C1 segment of cervical spinal cord (tissue), 14 donors: ENCODE measurements at places on chromosomes 6 and 20.
A peak's percentile ranks its signal among the peaks of the same experiment; 100 is the strongest.

DNA sequence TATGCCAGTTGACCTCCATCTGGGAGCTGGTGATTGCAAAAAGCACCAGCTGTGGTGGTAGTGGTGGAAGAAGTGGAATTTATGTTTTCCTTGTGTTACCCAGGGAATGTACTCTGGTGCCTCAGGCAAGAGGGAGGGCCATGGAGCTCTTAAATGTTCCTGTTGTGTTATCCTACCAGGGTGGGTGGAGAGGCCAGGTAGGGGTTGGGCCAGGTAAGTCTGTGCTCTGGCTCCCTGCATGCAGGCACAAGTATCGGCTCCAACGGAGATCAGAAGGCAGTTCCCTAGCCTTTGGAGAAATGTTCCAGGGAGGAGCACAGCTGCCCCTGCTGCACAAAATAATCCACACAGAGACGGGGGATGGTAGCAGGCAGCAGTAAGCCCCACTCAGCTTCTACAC is 419.3 kb upstream of the EYS start:
- DNase-seq, result no peak

GRCh38 chr6:123022975-123023374 is 26.9 kb downstream of the CLVS2 start:
- DNase-seq, result no peak

- peak; percentile 56 for DNase-seq
Observed at GRCh38 chr6:31087494-31088089, 24.8 kb downstream of the C6orf15 start.

DNA sequence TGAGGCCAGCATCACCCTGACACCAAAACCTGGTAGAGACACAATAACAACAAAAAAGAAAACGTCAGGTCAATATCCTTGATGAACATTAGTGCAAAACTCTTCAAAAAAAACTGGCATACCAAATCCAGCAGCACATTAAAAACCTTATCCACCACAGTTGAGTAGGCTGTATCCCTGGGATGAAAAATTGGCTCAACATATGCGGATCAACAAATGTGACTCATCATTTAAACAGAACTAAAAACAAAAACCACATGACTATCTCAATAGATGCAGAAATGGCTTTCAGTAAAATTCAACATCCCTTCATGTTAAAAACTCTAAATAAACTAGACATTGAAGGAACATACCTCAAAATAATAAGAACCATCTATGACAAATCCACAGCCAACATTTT is 59.6 kb upstream of the PHIP start:
- DNase-seq, result no peak

DNA sequence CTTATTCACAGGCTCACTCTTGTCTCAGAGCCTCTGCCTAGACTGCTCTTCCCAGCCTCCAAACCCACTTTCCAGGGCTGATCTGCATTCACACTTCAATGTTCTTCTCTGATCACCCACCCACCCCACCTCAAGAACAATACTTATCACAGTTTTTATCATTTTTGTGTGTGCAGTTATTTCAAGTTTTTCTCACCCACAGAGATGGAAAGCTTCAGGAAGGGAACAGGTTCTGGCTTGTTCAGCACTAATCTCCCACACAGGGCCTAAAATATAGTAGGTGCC is 160.9 kb downstream of the MRPL14 start:
- DNase-seq, result no peak

- DNase-seq, result peak; percentile 36
Observed at GRCh38 chr6:109454496-109455436, 806 bp downstream of the MICAL1 start.

DNA sequence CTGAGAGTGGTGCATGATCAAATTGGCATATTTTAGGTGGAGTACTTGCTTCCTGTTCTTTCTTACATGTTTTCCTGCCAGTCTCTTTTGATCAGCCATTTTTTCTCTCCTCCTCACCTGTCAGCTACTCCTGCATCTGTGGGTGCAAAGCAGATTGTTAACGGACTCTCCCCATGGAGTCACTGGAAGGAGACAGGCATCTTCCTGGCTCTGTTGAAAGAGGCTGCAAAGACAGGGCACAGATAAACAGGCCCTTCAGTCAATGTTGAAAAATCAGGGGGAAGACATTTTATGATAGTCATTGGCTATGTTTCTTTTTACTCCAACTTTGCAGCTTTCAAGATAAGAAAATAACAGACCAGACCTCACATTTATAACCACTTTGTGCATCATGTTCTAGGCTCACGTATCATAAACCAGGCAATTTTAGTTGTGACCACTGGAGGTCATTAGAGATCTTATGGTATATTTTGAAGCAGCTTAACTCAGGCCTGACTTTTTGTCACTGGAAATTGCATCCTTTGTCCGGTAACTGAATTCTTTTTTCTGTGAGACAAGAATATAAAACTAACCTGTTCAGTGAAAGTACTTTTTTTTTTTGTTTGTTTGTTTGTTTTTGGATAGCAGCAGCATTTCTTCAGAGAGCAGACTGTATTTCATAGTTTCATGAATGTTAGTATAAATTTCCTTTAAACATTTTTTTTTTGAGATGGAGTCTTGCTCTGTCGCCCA is 20.1 kb downstream of the ECT2L start:
- no peak for DNase-seq

- DNase-seq, result no peak
Observed at GRCh38 chr6:16730738-16731477, 30.4 kb downstream of the ATXN1 start.

DNA sequence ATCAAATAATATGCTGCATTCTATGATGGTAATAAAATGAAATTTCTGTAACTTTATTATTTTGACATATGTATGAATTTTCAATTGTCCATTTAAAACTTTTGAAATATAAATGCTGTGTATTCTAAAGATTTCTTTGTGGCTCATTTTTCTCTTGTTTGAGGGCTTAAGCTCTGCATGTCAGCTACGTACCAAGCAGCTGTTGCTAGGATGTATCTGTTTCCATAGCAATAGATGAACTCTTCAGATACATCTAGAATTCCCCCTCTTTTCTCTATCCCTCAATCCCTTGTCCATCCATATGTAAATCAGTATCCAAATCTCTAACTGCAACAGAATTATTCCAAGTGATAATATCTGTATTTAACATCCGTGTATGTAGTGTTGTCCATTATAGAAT is 76.5 kb upstream of the OPRM1 start:
- DNase-seq, result no peak

DNA sequence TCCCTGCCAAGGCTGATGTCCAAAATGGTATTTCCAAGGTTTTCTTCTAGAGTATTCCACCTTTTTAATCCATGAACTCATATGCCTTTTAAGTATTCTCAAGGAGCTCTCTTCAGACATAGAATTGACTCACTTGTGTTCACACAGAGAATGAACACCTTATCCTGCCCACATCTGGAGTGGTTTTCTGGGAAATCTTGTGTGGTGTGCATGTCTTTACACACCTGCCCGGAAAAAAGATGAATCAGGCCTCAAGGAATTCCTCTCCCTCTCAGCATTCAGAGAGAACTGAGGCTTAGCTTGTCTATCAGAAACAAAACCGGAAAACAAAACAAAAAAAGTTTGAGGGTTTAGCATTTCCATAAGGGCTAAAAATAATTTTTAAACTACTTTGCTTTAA is 148.8 kb downstream of the TFAP2A start:
- DNase-seq, result no peak

DNA sequence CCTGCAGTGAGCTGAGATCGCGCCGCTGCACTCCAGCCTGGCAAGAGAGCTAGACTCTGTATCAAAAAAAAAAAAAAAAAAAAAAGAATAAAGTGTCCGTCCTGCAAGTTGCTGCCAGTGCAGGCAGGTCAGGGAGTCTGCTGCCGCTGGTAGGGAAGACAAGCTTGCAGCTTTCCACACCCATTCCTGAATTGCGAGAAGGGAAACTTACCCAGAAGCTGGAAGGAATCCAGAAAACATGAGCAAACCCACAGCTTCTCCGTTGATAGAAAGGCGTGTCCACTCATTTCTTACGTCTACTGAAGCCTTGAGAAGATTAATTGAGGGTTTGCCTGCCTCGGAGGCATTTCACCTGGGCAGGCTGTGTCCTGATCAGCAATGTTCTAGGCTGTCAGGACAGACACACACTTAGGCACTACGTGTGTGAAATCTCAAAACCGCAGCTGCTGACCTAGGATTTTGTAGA is 61.6 kb upstream of the DSP start:
- DNase-seq, result no peak

DNA sequence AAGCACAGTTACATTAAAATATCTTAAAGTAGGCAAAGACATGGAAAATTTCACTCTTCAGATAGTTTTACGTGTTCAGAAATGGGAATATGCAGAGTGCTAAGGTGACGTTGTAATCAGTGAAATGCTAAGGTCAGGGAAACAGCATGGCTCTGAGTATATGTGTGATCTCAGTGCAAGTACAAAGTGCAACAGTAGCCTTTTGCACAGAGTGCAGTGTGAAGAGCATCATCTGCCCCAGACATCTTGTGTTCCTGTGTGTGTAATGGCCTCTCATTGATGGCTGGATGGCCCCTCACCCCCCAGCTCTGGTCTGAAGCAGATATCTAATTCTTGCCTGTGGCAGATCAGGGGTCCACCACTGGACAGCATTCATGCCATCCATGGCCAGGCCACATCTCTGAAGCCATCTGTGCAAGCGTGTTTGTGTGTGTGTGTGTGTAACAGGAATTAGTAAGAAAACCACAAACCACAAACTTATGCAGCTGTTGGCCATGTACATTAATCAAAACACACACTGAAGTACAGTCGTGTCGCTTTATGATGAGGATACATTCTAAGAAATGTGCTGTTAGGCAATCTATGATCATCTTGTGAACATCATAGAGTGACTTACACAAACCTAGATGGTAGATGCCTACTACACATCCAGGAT is 165.1 kb downstream of the RALGAPA2 start:
- no peak for DNase-seq

DNA sequence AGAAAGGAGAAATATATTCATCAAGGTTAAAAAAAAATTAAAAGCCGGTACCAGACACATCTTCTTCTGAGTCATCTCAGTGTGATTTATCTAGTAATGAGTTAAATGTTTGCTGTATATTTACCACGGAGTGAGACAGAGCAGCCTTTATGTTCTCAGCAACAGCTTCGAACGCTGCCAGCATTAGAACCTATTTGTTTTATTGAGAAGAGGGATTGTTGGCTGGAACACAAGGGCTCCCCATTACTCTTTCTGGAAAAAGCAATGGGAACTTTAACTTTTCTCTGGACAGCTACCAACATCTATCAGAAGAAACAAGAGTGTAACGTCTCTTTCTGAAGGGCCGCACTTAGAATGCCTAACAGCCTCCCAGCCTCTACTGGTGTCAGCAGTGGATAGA is 105.3 kb upstream of the TAB2 start:
- no peak for DNase-seq

DNA sequence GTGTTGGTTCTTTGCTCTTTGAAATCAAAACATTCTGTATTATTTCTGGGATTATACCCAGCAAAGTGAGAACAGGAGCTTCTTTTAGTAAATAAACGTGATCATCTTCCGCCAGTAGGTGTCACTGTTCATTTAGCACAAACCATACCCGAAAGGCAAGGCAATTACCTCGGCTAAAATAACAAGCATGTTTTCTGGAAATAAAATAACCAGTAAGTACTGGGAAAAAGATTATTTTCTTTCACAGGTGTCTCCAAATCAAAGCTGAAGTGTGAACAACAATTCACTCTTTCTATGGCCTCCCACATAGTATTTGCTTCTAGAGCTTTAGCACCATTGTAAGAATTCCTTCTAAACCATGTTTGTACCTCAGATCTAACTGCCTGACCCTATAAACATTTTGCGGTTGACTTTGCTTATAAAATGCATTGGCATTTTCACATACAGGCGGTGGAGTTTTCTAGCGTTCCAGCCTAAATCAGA is 144.6 kb upstream of the AGPAT4 start:
- DNase-seq, result no peak

DNA sequence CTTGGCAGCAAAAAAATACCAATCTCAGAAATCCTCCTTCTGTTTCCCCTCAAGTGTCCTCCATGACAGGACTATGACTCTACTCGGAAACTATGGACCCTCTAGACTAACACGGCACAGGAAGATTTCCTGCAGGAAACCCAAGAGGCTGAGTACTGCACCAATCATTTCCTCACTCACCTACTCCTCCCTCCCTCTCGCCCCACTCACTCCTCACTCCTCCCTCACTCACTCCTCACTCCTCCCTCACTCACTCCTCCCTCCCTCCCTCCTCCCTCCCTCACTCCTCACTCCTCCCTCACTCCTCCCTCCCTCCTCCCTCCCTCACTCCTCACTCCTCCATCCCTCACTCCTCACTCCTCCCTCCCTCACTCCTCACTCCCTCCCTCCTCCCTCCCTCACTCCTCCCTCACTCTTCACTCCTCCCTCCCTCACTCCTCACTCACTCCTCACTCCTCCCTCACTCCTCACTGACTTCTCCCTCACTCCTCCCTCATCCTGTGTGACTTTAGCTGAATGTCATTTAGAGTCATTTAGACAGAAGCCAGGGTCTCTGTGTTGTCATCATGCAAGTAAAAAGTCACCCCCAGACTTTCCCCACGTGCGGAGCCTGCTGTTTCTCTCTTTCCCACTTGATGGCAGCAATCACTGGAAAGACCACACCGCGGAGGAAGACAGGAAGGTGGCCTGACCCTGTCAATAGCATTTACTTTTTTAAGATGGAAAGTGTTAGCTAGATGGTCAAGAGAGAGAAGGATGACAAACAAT is 226.8 kb upstream of the PDE10A start:
- DNase-seq, result no peak

GRCh38 chr20:58595167-58595566 is 55.9 kb upstream of the STX16 start:
- no peak for DNase-seq

DNA sequence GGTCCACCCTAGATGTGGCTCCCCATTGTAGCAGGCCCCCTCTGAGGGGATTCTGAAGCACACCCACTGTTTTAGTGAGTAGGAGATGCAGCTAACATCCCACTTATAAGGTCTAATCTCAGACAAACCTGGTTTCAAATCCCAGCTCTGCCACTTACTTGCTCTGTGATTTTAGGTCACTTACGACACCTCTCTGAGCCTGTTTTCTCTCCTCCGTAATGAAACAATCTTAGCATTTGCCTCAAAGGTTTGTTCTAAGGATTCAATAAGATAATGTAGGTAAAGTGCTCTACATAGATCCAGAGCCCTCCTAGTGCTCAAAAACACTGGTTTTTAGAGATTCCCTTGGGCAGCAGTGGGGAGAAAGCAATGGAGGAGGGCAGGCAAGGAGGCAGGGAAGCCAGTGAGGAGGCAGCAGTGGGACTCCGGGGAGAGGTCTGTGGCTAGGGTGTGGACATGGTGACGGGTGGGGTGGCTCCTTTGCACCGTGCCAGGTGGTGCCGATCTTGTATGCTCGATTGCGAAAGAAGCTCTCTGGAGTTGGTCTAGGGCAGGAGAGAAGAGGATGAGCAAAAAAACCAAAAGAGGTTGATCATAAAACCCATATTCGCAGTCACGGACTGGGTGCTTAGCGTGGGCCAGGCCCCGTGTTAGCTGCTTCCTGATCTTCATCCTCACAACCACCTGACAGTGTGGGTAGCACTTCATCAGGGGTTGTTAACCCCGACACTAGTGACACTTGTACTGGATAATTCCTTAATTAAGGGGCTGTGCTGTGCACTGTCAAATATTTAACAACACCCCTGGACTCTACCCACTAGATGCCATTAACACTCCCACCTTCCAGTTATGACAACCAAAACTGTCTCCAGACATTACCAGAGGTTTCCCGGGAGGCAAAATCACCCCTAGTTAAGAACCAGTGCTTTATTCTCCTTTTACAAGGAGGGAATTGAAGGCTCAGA is 16.8 kb upstream of the PTGIS start:
- no peak for DNase-seq
